Large intestine (tissue), 12 donors: ENCODE measurements at places on chromosomes 7 and 10. TPM values are rescaled to one million over a fixed set of nuclear protein-coding genes. Genes with fewer than 3 reads are reported as not detected.

DNA sequence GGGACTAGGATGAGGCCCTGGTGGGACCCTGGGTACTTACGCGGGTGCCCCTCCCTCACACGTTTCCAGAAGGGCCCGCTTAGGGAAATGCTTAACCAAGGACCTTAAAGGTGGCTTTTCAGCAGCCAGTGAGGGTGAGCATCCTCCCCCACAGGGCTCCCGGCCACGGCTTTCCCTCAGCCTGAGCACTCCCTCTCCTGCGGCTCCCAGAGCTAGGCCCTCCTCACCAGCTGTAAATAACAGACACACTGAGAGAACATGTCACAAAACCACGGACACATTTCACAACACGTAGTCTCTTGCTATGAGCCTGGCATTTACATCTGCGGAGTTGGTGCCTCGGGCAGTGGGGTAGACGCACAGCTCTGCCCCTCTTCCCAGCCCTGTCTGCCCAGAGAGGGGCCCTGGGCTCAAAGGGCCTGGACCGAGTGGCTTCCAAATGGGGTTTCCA, 25.2 kb downstream of the GRID1 start:
- no peaks in the 10 kb centered on the region for H3K4me1 ChIP-seq
- H3K4me3 ChIP-seq: no peak overlapping the region
- DNase-seq: no peak
- no peaks in the 10 kb centered on the region for H3K36me3 ChIP-seq
- no peak overlapping the region for H3K27ac ChIP-seq
- peaks cover 6% of the 10 kb centered on the region for H3K27me3 ChIP-seq

- DNase-seq: no peak
- H3K4me3 ChIP-seq: no peak overlapping the region
- H3K36me3 ChIP-seq: no peaks in the 10 kb centered on the region
- peaks cover 26% of the 10 kb centered on the region for H3K27me3 ChIP-seq
- no peak overlapping the region for H3K27ac ChIP-seq
These were observed 28.1 kb upstream of the SFTPD start for GRCh38 chr10:79976999-79977398.

DNA sequence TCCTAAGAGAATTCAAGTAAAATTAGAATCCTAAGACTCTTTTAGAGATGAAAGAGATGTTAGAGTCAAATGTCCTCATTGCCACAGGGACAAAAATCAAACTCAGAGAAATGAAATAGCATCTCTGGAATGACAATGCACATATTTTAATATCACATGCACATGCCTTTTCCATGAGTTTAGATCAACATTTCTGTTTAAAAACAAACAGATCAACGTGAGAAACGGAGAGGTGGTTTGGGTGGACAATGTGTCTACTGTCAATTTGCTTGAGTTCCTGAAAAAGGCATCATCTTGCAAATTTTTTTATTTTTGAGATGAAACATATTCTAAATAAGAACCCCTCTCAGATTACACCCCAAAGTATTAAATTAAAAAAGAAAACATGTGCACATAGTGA, 130.0 kb downstream of the CHRM2 start:
- H3K4me1 ChIP-seq: no peaks in the 10 kb centered on the region
- no peak overlapping the region for H3K4me3 ChIP-seq
- no peak for DNase-seq
- H3K27ac ChIP-seq: no peak overlapping the region
- H3K36me3 ChIP-seq: no peaks in the 10 kb centered on the region

- no peaks in the 10 kb centered on the region for H3K27me3 ChIP-seq
- DNase-seq: no peak
- no peaks in the 10 kb centered on the region for H3K36me3 ChIP-seq
- no peak overlapping the region for H3K27ac ChIP-seq
- H3K4me3 ChIP-seq: no peak overlapping the region
These were observed 421.1 kb downstream of the GLRX3 start for GRCh38 chr10:130557181-130557845.

Gene PPP1R9A
- polyA plus RNA-seq: 16.7 TPM

Gene AOC1
- polyA plus RNA-seq: 206 TPM
